HuH-7.5 (cell line): ENCODE measurements at places on chromosomes 16 and 17.

- DNase-seq, result no peak
Measured at GRCh38 chr17:28763137-28763799, 19.5 kb downstream of the TRAF4 start.

DNA sequence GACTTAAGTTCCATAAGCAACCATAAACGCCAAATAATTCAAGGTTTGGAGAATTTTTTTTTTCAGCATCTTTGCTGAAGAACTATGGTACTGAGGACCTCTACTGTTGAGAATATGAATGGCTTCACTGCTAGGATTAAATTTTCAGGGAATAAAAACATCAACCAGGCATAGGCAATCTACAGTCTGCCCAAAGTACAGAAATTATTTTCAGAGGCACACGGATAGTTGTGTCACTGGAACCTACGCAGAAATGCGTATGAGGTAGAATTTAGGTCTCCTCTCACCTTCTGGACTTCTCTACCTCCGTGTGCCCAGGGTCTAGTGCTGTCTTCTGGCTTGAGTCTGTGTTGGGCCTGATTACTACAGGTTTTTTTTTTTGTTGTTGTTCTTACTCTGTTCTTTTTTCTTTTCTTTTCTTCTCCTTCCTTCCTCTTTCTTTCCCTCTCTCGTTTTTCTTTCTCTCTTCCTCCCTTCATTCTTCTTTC is 39.7 kb downstream of the NACA2 start:
- peak; percentile 96 for DNase-seq

DNA sequence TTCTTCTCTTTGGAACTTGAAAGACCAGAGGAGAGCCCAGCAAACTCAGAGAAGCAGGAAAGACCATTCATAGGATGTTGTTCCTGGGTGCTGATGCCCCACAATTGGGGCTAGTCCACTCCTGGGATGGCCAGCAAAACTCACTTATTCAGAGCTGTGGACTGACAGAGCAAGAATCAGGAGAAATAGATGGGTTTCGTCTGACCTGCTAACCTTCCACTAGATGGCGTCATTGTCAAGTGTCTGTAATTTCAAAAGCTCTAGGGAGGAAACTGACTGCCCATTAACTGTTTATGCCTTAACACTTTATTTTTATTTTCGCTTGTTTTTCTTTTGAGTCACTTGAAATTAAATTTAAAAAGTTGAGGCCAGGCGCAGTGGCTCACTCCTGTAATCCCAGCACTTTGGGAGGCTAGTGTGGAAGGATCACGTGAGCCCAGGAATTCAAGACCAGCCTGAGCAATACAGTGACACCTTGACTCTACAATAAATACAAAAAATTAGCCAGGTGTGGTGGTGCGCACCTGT is 28.7 kb upstream of the MILR1 start:
- DNase-seq, result peak; percentile 49

DNA sequence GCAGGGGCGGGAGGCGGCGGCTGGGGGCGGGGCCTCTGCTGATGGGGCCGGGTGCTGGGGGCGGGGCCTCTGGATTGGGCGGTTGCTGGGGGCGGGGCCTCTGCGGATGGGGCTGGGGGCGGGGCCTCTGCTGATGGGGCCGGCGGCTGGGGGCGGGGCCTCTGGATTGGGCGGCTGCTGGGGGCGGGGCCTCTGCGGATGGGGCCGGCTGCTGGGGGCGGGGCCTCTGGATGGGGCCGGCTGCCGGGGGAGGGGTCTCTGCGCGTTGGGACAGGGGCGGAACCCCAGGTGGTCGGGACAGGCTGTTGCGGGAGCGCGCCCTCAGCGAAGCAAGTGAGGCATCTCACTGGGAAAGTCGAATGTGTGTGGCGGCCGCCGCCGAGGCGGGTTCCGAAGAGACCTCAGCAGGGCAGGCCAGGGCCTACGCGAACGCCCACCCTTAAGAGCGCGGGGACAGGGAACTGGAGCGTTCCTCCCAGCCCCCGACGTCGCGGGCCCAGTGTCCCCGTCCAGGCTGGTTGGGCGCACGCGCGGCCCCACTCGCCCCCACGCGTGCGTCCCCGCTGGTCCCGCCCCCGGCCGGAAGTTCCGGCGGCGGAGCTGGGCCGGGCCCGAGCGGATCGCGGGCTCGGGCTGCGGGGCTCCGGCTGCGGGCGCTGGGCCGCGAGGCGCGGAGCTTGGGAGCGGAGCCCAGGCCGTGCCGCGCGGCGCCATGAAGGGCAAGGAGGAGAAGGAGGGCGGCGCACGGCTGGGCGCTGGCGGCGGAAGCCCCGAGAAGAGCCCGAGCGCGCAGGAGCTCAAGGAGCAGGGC is at the start of gene STUB1:
STUB1 (plus strand) TSS at position 597 of the 811 bp plus-strand sequence; CDS start at position 713, 116 bp downstream.
- DNase-seq, result peak; percentile 81

DNA sequence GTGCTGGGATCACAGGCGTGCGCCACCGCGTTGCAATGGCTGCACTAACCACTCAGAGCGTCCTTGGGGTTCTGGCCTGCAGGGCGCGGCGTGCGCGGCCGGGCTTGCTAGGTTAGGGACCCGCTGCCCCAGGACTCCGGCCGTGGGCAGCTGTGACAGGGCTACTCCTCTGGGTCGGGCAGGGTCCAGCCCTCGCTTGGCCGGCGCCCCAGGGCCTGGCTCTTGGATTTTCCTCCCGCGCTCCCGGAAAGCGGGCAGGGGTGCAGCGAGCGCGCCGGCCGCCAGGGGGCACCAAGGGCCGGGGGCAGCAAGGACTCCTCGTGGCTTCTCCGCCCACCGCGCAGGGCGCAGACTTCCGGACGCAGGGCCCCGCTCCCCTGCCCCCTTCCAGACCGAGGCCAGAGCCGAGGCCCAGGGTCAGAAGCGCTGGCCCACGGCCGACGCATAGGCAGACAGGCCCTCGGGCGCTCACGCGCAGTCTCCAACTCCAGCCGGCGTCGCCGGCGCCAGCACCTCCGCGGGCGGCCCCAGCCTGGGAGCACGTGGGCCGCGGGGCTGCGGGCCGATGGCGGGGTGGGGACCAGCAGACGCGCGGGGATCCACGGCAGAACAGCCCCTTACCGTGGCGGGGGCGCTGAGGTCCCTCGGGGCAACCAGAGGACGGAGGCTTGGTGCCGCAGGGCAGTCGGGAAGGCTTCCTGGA is 355 bp downstream of the TLE7 start:
- DNase-seq, result no peak

- DNase-seq, result no peak
Measured at GRCh38 chr16:11439790-11440656, 94.8 kb downstream of the RMI2 start.

DNA sequence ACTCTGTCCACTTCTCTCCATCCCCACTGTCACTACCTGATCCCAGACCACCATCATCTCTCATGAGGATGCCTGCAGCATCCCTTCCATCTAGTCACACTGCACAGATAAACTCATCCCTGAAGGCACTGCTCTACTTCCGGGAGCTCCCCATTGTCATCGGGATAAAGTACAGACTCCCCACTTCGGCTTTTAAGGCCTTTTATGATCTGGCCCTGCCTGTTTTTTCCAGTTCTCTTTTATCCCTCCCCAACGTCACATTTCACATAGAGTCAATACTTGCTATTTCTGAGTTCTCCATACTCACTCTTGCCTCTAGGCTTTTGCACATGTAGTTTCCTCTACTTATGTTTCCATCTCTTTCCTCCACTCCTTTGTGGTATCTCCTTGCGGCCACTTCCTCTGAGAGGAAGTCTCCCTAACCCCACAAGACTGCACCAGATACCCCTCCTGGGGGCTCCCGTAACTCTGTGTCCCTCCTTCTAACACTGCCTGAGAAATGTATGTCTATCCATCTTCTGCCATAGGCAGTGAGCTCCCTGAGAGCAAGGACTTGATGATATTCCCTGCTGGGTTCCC is 66.9 kb downstream of the COPRS start:
- DNase-seq, result no peak

DNA sequence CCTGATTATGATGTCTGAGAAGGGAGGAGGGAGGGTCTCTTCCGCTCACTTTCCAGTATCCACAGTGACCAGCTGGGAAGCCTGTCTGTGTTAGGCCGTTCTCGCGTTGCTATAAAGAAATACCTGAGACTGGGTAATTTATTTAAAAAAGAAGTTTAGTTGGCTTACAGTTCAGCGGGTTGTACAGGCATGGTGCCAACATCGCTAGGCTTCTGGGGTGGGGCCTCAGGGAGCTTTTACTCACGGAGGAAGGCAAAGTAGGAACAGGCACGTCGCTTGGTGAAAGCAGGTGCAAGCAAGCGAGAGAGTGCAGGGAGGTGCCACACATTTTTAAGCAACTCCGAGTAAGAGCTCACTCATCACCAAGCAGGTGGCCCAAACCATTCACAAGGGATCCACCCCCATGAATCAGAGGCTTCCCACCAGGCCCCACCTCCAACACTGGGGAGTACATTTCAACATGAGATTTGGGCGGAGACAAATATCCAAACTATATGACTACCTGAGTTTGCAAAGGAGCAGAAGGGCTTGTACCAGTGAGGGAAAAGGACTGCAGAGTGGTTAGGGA is 137.5 kb downstream of the CCDC182 start:
- DNase-seq, result no peak

DNA sequence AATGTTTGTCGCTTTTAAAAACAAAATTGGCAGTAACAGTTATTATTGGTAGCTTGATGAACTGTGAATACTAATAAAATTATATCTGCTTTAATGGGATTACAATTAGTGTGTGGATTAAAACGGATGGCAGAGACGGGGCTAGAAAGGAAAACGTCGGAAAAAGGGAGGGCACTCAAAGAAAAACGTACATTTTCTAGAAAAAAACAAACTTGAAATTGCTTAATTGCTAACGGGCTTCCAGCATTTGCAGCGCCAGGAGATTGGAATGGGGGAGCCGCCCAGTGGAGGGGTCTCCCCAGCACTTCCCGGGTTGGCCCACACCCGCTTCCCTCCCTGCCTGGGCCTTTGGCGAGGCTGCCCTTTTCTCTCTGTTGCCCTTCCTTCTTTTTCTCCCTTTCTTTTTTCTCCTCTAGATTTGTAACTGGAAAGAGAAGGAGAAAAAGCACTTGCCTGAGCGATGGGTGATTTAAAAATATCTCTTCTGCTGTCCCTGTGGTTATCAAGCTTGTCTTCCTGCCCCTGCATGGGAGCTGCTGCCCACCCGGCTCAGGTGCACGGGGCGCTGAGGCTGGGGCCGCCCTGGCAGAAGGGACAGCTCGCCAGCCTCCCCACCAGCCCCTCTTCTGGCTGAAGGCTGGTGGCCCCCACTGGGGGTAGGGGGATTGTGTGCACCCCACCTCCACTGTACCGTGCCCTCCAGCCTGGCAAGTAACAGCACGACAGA is 5.9 kb downstream of the BAHCC1 start:
- no peak for DNase-seq

DNA sequence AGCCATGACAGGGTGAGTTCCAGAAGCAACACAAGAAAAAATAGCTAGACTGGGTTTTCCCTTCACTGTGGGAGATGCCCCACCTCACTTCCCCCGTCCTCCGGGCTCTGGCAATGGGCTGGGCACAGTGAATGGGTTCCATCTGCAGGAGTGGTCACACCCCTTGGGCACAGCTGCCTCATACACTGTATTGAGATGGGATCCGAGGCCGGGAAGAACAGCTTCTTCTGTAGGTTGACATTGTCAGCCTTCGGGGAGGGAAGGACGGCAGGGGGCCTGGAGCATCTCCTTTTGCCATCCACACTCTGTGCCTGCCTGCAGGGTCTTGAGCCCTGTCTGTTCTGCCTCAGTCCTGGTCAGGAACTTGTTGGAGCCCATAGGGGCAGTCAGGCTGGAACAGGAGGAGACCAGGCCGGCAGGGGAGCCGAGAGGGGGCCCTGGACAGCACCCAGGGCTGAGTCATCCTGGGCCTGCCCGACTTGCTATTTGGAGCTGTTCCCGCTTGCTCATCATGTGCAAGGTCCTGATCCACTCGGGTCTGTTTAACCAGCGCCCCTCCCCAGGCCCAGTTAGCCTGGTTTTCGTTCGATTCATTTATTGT is 286.7 kb downstream of the SEC14L1 start:
- DNase-seq, result no peak

DNA sequence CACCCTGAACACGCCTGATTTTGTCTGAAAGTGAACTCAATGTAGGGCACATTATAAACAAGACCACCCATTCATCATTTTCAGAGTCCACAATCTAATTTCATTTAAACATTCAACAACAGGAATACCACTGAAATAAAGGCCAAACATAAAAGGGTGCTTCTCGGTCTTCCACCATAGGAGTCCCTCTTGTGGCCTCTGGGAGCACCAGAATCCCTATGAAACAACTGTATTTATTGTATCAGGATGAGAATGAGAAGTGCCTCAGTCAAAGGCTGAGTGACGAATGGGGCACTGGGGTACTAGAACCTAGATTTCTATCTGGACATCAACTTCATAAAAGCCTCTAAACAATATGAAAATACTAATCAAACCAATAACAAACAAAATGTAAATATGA is 40.4 kb downstream of the NXPH3 start:
- no peak for DNase-seq

- no peak for DNase-seq
Measured at GRCh38 chr17:652314-652713, 62.3 kb downstream of the VPS53 start.

DNA sequence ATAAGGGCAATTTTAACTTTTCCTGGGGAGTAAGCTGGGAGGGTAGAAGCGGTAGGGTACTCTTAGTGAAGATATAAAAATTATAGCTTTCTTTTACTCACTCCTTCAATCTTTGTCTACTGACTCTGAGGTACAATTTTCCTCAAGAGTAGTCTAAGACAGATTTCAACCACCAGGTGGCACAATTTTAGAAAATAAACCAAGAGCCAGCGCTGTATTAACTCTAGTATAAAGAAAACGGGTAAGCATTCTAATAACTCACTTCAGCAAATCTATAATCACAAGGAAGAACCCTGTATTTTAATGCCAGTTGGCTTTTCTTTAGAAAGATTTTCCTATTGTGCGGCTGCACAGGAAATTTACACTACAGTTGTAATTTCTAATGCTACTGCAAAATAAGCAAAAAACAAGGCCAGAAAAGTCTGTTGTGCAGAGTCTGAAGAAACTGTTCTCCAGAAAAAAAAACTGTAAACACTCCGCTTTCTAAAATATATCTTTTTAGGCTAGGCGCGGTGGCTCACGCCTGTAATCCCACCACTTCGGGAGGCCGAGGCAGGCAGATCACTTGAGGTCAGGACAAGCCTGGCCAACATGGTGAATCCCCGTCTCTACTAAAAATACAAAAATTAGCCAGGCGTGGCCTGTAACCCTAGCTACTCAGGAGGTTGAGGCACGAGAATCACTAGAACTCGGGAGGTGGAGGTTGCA is 1.9 kb downstream of the CMC2 start:
- DNase-seq, result no peak

- no peak for DNase-seq
Measured at GRCh38 chr16:72845322-72846020, 202.5 kb downstream of the ZFHX3 start.

GRCh38 chr17:63523253-63523855 is at the start of gene KCNH6:
Gene KCNH6, plus strand, starts transcription at chr17:63523358. Its CDS starts 56 bp downstream, at chr17:63523414.
- DNase-seq, result no peak

DNA sequence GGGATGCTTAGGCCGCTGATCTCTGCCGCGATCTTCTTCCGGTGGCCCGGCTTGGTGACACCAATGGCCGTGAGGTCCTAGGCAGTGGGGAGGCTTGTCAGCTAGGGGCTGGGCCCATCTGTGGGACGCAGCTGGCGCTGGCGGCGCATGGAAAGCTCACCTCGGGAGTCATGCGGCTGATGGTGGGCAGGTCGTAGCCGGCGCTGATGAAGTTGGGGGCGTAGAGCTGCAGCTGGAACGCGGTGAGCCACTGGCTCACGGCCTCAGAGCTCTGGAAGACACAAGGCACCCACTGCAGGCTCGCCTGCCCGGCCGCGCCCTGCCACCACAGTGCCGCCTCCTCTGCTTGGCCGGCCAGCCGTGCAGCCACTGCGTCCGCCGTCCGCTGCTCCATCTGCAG is 12.7 kb downstream of the CASKIN1 start:
- DNase-seq, result no peak

- DNase-seq, result no peak
Measured at GRCh38 chr17:78124081-78124835, 4.3 kb downstream of the TMC6 start.
